ENCODE measurements at places on chromosomes 1 and 21.

- DNase-seq, result no peak
Observed at GRCh38 chr1:106785176-106785575, 271.3 kb upstream of the PRMT6 start.

GRCh38 chr1:248818505-248819374, 7.0 kb downstream of the SH3BP5L start:
- DNase-seq, result no peak

DNA sequence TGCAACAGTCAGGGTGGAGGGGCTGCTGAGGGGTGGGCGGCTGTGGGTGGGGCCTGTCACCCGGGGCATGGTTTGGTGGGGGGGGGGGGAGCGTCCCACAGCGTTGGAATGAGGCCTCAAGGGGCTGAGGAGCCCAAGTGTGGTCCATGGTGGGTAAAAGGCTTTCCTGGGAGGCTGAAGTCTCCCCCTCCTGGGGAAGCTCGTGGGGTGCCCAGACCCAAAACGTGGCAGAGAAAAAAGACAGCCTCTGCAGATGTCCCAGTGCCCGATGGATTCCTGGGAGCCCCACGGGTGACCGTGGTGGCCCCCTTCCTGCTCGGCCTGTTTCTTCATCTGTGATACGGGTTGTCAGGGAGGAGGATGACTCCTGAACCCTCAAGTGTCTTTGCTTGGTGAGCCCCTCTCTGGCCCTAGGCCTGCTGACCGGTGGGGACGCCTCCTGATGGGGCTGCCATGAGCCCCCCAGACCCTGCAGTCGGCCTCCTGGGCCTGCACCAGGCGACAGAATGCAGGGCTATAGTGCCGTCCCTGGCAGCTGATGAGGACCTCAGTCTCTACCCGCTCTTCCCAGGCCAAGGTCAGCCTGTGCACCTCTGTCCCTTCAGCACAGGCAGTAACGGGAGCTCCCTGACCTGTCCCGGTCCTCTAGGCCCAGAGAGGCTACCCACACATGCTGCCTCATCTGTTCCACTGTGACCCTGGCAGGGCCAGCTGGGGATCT, 1.1 kb downstream of the OBSCN start:
- DNase-seq, result no peak

DNA sequence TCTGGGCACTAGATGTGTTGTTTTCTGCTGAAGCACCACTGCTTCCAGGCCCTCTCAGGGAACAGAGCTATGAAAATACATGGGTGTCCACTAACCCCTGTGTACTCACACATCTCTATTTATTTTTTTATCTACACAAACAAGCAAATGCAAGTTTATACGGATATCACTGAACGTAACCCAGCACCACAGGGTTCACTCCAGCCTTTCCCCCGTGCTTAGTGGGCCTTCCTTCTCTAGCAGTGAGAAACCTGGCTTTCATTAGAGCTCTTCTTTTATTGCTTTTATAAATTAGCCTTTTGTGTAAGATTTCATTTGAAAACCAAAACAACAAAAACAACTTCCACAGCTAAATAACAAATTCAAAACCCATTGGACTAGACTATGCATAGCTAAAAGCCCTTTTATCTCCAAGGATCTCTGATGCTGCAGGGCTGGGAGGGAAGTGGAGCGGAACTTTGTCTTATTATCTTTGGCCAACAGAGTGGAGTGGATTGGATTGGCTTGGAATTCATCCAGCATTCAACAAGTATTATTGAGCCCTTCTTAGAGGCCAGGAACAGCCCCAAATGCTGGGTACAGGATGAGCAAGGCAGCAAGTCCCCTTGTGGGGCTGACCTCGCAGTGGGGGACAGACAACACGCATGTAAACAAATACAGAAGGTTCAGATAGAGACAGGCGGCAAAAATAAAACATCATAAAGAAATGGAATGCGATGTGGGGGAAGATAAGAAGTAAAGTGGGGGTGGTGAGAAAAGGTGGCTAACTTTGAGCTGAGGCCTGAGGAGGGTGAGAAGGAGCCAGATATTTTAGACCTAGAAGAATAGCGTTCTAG, 371.8 kb upstream of the POU3F1 start:
- DNase-seq, result no peak

GRCh38 chr1:227885648-227886502, 61.9 kb downstream of the WNT9A start:
- DNase-seq, result no peak
